HL-60 (cell line): ENCODE measurements at places on chromosomes 11 and 22.
A peak's percentile ranks its signal among the peaks of the same experiment; 100 is the strongest.

DNA sequence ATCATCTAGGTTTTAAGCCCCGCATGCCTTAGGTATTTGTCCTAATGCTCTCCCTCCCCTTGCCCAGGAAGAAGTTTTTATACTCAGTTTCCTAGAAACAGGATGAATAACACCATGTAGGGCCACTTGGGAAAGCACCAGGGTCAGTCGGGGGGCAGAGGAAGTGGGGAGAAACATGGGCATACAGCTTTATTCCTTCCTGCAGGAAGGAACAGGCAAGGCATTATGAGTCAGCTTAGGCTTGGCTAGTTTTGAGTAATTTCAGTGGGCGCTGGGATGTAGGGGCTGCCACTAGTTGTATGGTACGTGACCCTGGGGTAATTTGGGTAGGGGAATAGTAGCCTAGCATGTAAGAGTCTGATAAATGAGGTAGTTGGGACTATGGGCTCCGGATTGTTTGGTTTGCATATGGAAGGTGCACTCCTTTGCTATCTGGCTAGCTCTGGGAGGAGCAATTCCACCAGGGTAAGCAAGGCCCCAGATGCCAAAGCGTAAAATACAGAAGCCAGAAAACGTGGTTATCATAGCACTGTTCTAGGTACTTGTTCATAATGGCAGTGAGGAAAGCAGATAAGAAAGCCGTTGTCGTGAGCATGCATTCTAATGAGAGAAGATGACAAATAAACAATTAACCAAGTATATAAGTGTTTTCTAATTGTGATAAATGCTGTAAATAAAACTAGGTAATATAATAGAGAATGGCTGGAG is 24.8 kb downstream of the ACER3 start:
- DNase-seq: no peak

GRCh38 chr22:40314041-40314440 is 32.3 kb upstream of the ADSL start:
- no peak for DNase-seq

- peak; percentile 81 for DNase-seq
Measured at GRCh38 chr22:36424901-36425579, 37.3 kb upstream of the MYH9 start.

GRCh38 chr11:14819596-14819995 is 72.4 kb downstream of the CYP2R1 start:
- DNase-seq: no peak

DNA sequence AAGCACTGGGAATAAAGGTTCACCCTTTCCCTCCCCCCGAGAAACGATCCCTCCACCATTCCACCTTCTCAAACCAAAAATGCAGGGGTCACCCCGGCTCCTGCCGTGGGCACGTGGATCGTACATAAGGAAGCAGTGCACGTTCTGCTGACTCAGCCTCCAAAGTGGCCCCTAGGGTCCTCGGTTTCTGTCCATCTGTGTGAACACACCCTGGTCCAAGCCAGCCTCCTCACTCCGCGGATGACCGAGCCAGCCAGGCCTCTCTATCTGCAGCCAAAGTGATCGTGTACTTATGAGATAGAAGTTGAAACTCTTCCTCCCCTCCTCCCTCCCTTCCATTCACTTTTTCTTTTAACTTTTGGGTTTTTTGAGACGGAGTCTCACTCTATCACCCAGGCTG is 16.2 kb downstream of the C11orf24 start:
- DNase-seq: no peak
